Body of pancreas (tissue), 4 donors: ENCODE measurements at places on chromosomes 2 and 18. TPM values are rescaled to one million over a fixed set of nuclear protein-coding genes. Genes with fewer than 3 reads are reported as not detected.

DNA sequence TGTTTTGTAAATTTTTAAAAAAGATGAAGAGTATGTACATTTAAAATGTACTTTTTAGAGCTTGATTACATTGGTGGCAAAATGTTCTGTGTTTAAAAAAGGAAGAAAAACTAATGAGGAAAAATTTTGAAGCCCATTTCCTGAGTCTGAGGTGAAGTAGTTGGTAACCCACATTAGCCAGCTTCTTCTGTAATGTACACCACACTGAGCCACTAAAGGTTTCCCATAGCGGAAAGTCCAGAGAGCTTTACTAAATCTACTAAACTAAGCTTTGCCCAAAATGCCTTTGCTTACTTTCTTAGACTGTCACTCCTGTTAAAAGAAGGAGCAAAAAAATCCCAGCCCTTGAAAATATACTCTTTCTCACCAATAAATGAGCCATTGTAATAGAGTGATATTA is 804.8 kb upstream of the ZEB2 start:
- no peak for DNase-seq

GRCh38 chr2:26148501-26148900 is 24.4 kb upstream of the GAREM2 start:
- no peak for DNase-seq

The RTP5 gene
- not detected for total RNA-seq

DNA sequence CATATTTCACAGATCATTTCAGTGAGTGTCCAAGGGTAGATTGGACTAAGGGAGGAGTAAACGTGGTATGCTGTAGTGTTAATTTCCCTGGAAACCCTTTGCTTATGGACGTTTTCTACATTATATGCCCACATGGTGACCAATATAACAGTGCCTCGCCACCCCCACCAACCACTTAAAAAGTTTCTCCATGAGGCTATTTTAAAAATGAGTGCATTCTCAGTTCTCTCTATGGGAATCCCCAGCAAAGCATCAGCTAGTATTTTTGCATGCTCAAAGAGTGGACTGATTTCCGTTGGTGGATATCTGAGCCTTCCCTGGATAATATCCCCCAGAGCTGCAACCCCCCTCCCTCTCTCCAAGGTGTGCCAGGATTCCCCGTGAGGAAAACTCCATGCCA is 73.2 kb downstream of the TGFA start:
- DNase-seq: no peak

DNA sequence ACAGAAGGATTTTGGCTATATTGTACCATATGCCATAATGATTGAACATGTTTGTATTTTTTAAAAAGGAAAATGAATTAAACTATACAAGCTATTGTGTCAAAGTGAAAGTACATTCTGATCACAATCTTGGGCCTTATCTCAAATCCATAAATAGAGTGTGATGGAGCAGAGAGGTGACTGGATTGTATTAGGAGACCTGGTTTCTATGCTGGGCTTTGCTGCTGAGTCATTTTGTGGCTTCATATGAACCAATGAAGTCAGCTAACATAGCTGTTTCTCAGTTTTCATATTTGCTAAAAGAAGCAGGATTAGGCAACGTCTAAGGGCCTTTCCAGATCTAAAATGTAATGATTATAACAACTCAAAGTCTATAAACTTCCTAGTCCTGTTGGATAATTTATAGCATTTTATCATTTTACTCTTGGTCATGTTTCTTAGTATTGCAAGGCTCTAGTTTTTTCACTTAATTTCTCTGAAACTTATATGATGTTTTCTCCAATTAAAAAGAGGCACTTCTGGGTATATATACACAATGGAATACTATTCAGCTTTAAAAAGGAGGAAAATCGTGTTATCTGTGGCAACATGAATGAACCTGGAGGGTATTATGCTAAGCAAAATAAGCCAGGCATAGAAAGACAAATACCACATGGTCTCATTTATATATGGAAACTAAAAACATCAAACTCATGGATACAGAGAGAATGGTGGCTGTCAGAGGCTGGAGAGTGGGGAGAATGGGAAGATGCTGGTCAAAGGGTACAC is 112.3 kb downstream of the MEP1B start:
- no peak for DNase-seq

DNA sequence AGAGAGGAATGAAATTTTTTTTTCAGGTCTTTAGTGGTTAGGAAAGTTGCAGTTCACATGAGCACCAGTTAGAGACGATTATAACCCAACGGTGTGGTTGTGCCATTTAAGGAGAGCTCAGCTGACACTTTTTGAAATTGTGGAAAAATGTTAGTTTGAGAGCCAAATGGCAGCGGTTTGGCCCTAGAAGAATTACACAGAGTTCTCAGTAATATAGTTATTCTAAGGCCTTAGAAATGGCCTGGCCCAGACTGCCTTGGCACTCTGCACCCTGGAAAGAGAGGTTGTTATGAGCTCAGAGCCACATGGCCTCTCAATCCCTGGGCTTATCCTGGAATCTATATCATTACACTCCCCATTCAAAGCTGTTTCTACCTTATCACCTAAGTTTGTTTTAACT is 117.4 kb downstream of the RHBDD1 start:
- no peak for DNase-seq

DNA sequence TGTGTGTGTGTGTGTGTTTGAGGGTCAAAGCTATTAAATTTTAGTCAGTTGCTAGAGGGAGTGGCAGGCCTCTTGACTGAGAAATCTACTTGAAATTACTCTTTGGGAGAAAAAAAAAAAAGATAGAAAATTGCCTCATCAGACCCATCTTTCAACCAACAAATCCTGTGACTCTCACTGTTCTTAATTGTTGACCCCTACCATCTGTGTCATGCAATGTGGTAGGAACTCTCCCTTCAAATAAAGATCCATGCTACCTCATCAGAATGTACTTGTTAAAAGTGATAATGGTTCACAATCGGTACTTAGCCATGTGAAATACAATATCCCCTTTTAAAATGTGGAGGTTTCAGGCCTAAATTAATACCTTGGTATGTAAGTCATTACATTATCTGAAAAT is 670.8 kb upstream of the FANCL start:
- no peak for DNase-seq

The HOXD10 gene
- total RNA-seq: not detected

DNA sequence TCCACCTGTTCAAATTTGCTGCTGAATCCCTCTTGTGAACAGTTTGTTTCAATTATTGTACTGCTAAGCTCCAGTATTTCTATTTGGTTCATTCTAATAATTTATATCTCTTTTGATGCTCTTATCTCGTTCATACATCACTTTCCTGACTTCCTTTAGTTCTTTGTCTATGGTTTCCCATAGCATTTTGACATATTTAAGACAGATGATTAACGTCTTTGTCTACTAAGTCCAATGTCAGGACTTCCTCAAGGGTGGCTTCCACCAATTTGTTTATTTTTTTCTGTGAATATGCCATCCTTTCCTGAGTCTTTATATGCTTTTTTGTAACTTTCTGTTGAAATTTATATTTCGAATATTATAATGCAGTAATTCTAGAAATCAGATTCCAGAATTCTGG is 9.6 kb downstream of the PIGN start:
- no peak for DNase-seq

GRCh38 chr18:75829091-75829490 is 401.6 kb upstream of the SMIM21 start:
- no peak for DNase-seq
